SK-N-SH (cell line): ENCODE measurements at places on chromosomes 4 and X.

GRCh38 chrX:135688137-135688536, 25.3 kb upstream of the CT45A1 start:
- DNase-seq, result no peak

- no peak for DNase-seq
Observed at GRCh38 chr4:159240046-159240445, 137.2 kb downstream of the RAPGEF2 start.

DNA sequence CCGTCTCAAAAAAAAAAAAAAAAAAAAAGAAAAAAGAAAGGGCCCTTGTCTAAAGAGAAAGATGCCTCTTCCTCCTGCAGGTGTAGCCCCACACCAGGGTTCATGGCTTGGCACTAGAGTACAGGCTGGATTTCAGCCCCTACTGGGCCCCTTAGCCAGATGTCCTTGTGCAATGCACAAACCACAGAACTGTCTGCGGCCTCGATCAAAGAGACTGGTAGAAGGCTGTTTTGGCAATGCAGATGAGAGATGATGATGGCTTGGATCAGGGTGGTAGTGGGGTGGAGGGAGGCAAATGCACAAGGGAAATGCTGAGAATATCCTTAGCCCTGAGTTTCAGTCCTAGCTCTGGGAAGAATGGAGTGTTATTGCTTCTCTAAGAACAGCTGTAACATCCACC, 26.5 kb upstream of the TSR2 start:
- no peak for DNase-seq

GRCh38 chr4:7410446-7410845, 24.3 kb downstream of the PSAPL1 start:
- peak; percentile 3 for DNase-seq

DNA sequence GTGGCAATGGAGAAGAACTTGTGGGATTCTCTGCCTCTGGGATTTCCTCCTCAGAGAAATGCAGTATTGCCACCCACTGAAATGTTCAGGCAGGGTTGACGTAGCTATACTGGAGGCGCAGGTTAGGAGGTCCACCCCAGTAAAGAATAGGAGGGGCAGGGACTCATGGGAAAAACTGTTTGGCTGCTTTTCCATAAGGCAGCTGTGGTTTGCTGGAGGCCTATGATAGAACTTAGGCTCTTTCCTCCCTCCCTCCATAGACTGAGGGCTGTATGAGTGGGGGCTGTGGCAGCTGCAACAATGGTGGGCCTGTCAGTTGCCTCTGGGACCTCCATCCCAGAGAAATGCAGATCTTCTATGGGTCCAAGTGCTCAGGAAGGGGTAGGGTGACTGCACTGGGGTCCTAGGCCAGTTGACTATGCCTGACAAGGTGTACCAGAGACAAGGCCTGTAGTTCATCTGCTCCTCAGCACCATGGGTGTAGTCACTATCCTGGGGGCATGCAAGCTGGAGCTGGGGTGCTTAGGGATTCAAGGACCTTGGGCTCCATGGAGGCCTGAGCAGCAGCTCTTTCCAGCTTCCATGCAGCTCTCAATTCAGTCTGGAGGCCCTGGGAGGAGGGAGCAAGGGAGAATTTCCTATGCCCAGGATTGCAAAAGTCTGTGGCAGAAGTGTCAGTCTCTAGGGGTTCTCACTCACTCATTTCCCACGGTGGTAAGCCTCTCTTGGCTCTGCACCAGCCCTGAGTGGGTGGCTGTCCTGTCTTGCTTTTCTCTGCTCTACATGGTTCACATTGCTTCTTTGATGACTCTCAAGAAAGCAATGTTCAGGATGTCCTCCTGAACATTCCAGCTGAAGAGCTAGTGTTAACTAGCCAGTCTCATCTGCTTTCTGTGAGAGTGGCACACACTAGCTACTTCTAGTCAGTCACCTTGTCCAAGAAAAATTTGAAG, 353.0 kb downstream of the IDS start:
- no peak for DNase-seq

GRCh38 chr4:836750-837301, 10.9 kb upstream of the CPLX1 start:
- DNase-seq, result no peak

- DNase-seq, result no peak
Observed at GRCh38 chrX:119325456-119325855, 73.7 kb upstream of the SLC25A43 start.

- no peak for DNase-seq
Observed at GRCh38 chr4:126687655-126688358, 945.0 kb upstream of the INTU start.

DNA sequence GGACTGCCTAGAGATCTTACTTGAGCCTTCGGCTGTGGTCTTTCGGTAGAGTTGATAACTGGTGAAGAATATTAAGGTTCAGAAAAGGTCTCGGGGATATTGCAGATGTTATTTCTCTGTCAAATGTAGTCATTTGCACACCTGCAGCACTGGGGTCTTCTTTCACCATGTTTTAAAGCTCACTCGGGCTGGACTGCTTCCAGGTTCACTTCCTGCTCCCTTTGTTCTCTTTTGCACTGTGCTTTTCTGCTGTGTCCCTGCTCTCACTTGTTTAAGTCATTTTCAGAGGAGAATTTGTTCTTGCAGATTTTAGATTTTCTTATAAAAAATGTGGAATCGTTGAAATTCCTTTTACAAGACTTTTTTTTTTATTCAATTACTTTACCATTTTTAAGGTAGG, 68.5 kb downstream of the BMPR1B start:
- DNase-seq, result no peak

- DNase-seq, result no peak
Observed at GRCh38 chr4:189822326-189822725, 118.3 kb upstream of the FRG1 start.

DNA sequence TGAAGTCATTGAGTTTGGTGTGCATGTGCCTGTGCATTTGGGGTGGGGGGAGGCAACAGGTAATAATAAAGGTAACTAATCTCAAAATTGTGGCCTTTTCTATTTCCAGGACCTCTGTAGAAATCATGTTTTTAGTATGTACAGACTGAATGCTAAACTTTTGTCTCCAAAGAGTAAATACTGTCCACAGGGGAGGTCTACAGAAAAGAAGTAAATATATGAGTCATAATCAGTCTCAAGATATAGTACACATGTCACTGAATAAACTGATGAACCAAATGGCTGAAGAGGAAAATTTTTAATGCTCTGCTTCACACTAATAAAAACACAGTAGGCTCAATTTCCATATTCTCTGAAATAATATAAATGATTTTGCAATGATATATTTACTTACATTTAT, 440.4 kb upstream of the ZFP42 start:
- DNase-seq, result no peak

DNA sequence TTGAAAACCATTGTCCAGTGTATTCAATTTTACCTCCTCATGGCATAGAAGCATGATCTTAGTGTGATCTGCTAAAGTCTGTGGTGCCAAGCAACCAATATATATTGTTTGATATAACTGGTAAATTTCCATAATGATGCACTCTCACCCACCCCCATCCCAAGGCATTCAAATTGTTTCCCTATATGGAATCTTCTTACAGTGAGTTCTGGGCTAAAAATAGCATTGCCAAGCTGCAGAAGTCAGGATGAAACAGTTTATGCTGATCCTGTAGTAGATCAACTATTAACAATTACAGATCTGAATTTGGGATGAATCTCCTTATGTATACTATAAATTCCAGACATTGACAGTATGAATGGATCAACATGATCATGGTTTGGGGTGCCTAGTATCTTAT, 20.9 kb downstream of the FGF13 start:
- DNase-seq, result no peak

DNA sequence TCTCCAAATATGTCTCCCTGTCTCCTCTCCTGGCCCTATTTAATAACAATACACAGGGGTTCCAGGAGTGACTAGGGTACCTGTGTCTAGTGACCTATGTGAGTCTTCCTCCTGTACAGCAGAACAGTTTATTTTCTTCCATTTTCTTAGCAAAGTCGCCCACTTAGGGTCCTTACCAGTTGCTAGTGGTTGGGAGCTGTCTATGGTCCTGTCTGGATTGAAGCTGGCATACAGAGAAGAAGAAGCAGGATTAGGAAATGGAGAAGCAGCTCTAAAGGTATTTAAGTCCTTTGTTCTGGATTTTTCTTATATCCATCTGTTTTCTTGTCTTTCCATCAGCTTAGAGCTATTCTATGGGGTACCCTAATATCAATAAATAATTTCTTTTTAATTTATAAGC, 587.1 kb upstream of the CPEB2 start:
- DNase-seq, result no peak

DNA sequence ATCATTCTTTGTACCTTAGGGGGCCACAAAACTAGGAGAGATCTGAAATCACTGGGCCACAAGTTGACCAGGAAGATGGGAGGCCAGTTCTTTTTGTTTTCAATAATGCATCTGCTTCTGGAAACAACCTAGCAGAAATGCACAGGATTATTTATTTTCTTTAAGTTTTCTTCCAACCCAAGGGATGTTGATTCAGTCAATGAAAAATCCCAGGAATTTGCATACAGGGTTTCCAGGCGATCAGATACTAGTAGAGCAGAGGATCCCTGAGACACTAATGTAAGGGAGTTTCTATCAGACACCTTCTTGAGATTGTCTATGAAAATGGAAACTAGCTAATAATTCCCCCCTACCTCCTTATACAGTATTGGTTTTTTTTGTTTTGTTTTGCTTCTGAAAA, 7.4 kb downstream of the ATOH1 start:
- no peak for DNase-seq

DNA sequence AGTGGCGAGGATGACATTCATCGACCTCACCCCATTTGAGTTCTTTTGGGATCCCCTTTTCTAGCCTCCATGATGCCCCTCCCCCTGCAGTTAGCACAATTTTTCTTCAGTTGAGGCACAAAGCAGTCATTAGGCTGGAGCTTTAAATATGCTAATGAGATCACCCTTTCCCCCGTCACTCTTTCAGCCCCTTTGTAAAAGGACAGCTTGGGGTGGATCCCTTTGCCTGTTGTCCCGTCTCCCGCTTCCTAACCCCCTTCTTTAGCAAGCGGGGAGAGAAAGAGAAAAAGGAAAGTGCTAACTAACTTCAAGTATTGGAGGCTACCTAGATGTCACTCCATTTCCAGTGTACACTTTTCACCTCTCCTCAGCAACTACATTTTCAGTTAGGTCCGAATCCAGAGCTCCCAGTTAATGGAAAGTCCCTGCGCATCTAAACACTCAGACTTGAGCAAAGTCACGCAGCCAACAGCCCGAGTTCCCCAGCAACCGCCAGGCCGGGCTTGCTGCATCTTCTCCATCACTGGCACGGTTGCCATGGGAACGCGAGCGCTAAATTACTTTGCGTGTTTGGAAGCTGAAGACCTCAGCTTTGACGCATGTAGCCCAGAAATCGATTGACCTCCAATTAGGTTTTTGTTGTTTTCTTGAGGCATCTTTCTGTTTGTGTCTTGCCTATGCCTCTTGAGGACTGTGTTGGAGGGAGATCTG, 76.8 kb downstream of the RTL5 start:
- no peak for DNase-seq

GRCh38 chr4:99033956-99034355, 38.4 kb downstream of the METAP1 start:
- DNase-seq, result no peak

GRCh38 chrX:110588853-110589252, 206.8 kb downstream of the CHRDL1 start:
- no peak for DNase-seq

DNA sequence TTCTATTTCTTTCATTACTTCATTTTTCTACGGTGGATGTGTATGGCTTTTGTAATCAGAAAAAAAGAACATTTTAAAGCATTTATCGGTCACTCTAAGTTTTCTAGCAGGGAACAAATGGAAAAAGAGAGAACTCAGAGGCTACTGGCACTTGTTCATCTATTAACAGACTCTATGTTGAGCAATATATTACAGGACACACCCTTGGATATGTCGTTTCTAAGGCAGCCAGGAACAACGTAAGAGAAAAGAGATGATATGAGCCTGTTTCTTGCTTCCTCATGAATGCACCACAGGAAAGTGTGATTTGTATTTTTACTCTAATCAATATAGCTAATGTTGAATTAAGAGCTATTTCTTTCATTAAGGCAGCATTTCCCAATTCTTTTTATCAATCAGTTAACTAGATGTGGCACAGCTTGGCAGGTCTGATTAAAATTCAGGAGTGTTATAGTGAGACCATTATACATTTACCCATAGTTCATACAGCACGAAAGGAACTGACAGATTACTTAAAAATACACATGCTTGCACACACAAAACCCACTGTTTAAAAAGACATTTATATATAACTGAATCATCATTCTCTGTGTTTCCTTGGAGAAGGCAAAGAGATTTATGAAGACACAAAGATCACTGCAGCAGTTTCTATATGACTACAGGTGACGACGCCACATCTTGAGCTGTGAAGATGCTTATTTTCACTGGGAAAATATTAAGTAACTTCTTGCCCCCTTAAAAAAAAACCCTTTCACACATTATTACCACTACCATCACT, 13.0 kb downstream of the RAB9B start:
- no peak for DNase-seq

DNA sequence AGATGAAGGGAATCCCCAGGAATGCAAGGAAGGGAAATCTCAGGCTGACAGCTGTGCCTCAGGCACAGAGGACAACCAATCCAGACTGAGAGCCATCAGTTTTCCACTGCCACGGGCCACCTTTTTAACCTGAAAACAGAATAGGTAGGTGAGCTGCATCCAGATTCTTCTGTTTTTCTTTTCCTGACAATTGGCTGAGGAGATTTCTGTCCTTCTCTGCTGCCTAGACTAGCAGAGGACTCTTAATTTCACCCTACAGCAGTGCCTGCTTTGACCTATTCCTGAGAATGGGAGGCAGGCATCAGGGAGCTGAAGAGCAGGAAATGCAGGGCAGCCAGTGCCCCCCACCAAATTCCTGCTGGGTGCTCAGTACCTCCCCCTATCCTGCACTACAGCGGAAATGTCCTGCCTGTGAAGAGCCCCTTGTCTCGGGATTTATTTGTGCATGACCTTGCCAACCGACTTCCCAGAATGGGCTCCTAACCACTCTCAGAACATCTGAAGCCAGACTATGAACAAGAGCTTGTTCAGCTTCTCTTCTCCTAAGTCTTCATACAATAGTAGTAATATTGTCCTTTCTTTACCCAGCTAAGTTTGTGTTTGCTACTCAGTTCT, 65.1 kb downstream of the CASK start:
- DNase-seq, result no peak

GRCh38 chr4:39613093-39613656, 25.5 kb downstream of the SMIM14 start:
- DNase-seq, result no peak

- DNase-seq, result no peak
Observed at GRCh38 chr4:97142893-97143292, 1000.4 kb downstream of the STPG2 start.

DNA sequence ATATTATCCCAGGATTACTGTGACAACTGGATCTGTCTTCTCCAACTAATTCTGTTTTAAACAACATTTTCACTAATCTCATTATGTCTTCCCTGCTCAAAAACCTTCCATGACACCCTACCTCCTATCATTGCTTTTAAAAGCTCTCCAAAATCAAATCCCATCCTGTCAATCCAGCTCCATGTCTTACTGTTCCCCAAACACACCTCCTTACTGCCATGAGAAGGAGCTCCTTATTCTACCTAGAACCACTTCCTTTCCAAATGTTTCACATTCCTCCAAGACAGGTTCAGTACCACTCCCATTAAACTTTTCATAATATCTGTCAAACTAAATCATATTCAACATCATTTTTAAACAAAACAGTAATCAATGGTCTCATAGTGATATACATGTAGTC, 66.9 kb upstream of the WDR17 start:
- no peak for DNase-seq
